ENCODE measurements at places on chromosomes 5 and 9. TPM values are rescaled to one million over a fixed set of nuclear protein-coding genes. Genes with fewer than 3 reads are reported as not detected.

The EGR1 gene
- 6.1 TPM for total RNA-seq

GRCh38 chr5:158303275-158303674 is 444.3 kb upstream of the CLINT1 start:
- DNase-seq = no peak

DNA sequence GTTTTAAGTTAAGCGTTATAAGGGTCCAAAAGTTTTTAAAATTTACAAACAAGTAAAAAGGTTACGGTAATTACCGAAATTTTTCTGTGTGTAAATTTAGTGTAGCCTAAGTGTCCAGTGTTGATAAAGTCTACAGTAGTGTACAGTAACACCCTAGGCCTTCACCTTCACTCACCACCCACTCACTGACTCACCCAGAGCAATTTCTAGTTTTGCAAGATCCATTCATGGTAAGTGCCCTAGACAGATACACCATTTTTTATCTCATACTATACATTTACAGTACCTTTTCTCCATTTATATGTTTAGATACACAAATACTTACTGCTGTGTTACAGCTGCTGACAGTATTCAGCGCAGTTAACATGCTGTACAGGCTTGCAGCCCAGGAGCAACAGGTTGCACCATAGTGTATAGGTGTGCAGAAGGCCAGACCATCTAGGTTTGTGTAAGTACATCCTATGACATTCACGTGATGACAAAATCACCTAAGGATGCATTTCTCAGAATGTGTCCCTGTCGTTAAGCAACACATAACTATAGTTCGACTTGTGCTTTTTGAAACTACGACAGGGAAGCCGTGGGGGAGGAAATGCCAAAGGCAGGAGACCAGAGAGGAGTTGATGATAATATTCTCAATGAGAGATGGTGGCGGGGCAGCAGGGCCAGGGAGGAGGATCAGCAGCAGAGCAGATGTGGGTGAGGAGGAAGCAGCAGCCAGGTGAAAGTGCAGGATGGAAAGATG is 48.6 kb downstream of the PSMB7 start:
- peak; percentile 89 for DNase-seq

DNA sequence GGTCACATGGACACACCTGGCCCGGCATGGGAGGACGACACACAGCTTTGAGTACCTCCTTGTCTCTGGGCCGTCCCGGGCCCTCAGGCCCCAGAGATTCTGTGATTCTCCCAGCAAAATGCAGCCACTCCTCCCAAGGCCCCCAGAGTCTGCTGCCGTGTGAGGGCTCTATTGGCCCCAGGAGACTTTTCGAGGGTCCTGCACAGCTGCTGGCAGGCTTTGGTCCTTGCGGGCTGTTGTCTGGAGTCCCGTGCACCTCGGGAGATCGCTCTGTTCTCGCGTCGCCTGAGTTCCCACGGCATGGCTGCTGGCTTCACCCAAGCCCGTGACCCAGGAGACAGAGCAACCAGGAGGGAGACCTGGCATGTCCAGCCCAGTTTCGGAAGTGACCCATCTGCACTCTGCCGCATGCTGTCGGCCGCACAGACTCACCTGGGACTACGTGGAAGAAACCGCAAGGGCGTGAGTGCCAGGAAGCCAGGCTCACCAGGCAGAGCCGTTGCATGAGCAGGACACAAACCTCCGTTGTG is 46.8 kb upstream of the NKD2 start:
- DNase-seq = no peak

DNA sequence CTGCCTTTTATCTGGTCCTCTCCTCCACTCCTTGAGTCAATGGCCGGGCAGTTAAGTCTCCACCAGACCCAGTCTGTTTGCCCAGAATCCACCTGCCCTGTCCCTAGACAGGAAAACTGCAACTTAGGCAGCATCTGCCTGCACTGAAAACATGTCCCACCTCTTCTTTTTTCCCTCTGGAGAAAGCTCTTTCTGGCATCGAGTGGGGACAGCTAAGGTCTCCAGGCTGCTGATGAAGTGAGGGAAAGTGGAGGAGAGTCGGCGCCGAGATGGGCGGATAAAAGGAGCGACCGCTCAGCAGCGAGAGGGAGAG is 243 bp upstream of the SHISAL2B start:
- DNase-seq = no peak

- DNase-seq = no peak
Measured at GRCh38 chr5:122615146-122615545, 159.7 kb upstream of the SNX2 start.
